ENCODE measurements at places on chromosomes 12 and 14.

- DNase-seq, result no peak
Measured at GRCh38 chr12:99392091-99392850, 255.3 kb upstream of the GARIN6 start.

- DNase-seq, result no peak
Measured at GRCh38 chr12:80411787-80412186, 32.2 kb upstream of the PTPRQ start.

DNA sequence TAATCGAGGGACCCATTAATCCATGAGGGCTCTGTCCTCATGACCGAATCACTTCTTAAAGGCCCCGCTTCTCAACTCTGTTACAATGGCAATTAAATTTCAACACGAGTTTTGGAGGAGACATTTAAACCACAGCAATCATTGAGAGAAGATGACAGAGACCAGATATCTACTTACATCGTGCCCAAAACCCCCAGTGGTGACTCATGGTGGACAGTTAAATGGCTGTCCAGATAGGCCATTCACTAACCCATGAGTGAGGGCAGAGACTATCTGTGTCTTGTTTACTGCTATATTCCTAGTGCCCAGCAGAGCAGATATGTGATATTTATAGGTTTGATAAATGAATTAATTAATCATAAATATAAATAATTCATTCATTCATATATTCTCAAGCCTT, 20.0 kb upstream of the FLVCR2 start:
- DNase-seq, result no peak

DNA sequence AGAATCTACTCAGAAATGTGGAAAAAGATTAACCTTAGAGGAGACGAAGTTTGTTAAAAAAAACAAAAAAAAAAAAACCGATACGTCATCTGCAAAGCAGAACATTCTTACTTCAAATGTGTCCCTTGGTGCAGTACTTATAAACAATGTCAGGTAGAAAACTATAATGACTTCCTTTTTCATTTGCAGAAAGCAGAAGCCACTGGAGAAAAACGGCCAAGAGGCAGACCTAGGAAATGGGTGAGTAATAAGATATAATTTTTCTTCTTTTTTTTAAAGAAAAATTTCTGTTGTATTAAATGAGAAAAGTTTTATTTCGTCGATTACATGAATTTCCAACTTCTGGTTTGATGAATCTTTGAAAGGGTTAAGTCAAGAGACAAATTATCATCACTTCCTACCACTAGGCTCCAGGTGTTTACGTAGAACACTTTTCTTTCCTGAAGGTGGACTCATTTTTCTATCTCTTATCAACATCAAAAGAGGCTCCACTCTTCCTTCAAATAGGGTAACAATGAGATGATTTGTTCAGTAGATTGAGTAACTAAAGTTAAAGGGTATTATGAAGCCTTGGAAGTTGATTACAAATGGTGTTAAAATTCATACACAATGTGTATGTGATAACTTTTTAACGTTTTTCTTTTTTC, 14.2 kb downstream of the HMGA2 start:
- DNase-seq, result no peak
